ENCODE measurements at places on chromosomes 13 and 19.

GRCh38 chr13:51015973-51016372, 95.1 kb downstream of the C13orf42 start:
- no peak for DNase-seq

DNA sequence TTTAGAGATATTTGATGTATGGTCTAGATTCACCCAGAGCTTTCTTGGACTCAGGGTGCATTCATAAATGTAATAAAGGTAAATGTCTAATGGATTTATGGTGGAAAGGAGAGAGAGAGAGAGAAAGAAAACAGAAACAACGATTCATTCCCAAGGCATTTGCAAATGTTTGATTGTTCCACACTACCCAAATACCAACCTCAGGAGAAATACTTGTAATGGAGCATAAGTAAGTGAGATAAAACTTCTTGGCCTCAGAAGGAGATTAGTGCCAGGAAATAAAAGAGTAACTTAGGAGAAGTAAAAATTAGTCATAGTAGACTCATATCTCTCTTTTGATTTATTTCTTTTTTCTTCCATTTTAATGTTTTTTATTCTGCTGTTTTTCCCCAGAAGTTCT, 40.6 kb upstream of the DGKH start:
- DNase-seq, result peak; percentile 67

DNA sequence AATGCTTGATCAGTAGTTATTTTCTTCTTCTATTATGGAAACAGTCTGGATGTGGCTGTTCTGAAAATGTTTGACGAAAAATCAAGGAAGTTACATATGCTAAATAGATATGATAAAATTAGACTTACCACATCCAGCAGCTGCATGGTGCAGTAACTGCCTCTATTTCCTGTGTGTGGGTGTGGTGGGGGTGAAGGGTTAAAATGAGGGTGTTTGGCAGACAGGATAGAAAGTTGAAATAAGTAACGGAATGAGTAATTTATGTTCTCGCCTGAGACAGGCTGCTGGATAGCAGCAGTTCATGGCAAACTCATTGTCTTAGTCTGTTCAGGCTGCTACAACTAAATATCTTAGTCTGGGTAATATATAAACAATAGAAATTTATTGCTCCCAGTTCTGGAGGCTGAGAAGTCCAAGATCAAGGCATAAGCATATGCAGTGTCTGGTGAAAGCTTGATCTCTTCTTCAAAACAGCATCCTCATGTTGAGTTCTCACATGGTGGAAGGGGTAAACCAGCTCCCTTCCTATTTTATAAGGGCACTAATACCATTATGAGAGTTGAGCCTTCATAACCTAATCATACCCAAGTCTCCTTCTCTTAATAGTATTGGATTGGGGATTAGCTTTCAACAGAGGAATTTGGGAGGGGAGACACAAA, 1248.9 kb downstream of the SLITRK5 start:
- DNase-seq, result no peak

- no peak for DNase-seq
These were observed 10.5 kb downstream of the EGLN2 start for GRCh38 chr19:40809358-40810086.

- DNase-seq, result no peak
These were observed 1.4 kb upstream of the RASL11A start for GRCh38 chr13:27269114-27269665.

GRCh38 chr13:108610507-108610906, 18.9 kb upstream of the MYO16 start:
- DNase-seq, result no peak

DNA sequence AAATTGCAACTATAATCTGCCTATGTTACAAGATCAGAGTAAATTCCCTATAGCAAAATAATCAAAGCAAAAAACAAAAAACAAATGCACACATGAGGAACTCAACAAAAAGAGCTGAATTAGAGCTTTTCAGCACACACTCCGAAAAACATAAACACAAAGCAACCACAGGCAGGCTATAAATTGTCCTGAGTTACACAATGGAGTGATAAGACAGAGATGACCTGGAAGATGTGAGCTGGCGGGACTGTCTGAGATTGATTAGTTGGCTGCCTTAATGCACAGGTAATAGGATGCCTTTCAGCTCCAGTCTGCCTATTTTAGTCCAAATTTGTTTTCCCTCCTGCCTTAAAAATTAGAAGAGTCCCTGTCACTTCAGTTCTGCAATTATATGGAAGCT, 159.0 kb upstream of the FNDC3A start:
- no peak for DNase-seq

GRCh38 chr19:18980432-18981020, 39.5 kb upstream of the HOMER3 start:
- no peak for DNase-seq

DNA sequence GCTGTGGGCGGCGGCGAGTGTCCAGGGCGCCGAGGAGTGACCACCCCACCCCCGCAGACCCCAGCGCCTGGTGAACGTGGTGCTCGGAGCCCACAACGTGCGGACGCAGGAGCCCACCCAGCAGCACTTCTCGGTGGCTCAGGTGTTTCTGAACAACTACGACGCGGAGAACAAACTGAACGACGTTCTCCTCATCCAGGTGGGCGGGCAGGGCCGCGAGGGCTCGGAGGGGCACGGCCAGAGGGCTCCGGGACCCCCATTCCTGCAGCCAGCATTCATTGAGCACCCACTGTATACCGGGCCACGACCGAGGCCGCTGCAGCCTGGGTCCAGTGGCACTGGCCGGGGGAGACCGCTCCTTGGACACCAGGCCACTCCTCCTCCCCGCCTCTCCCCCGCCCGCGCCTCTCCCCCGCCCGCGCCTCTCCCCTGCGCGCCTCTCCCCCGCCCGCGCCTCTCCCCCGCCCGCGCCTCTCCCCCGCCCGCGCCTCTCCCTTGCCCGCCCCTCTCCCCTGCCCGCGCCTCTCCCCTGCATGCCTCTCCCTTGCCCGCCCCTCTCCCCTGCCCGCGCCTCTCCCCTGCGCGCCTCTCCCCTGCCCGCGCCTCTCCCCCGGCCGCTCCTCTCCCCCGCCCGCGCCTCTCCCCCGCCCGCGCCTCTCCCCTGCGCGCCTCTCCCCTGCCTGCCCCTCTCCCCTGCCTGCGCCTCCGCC, 3.2 kb downstream of the PRTN3 start:
- DNase-seq, result no peak

DNA sequence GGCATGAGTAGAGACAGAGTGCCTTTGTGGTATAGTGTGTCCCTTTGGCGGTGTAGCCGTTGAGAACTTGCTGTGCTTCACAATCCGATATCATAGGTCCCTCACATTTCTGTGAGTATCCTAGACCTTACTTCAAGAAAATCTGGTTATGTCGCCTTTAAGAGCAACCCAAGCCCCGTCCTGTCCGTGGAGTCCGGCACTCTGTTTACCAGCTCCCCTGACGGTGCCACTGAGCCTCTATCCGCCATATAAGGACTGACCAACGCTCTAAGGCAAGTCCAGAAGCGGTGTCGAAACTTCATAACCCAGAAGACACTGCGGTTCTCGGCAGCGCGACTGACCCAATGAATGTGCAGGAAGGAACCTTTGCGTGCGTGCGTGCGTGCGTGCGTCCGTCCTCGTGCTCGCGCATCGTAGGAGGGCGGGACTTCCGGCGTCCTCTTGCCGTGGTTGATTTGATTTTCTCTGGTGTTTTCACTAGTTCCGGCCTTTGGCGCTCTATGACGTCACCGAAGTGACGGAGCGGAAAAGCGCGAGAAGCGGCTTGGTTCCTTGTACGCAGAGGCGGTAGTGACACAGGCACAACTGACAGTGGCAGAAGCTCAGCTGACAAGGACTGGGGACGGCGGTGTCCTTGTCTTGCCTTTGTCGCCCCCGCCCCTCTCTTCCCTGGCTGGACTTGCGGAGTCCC, at the start of the genes TRAPPC2B and ZNF547:
TRAPPC2B (plus strand) TSS at position 555 of the 691 bp plus-strand sequence. CDS start 1,283 bp downstream, outside the sequence.
ZNF547 (plus strand) TSS at position 555 of the 691 bp plus-strand sequence. CDS start 5,005 bp downstream, outside the sequence.
- peak; percentile 100 for DNase-seq

DNA sequence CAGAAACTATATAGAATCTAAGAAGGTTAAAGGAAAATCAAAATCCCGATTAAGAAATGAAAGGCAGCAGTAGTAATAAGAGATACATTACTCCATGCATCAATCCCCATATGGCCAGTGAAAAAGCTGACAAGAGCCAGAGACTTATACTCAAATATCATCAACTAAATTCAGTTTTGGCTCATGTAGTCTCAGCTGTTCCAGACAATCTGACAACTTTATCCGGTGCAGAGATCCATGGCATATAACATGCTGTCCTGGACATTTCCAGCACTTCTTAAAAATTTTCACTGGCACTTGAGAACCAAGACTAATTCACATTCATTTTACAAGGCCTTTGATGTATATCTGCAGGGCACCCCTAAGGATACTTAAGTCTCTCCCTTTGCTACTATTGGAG, 255.7 kb upstream of the KLHL1 start:
- DNase-seq, result no peak

DNA sequence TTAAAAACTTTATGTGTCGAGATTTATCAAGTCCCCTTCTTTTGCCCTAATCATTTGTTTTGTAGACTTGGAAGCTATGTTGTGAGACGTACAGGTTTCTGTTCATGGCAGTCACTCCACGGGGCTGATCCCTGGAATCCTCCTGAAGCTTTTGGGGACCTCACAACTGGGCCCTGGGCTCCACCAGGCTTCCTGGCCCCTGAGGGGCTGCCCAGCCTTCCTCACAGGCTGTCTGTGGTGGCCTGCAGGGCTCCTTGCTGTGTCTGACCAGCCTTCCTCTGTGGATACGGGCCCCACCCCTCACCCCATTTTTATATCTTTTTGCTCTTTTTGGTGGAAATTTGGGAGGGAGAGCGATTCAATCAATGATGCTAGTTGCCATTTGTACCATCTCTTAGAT, 38.1 kb downstream of the CHST8 start:
- no peak for DNase-seq

- no peak for DNase-seq
These were observed 435.1 kb downstream of the FOXO1 start for GRCh38 chr13:40231311-40231710.

DNA sequence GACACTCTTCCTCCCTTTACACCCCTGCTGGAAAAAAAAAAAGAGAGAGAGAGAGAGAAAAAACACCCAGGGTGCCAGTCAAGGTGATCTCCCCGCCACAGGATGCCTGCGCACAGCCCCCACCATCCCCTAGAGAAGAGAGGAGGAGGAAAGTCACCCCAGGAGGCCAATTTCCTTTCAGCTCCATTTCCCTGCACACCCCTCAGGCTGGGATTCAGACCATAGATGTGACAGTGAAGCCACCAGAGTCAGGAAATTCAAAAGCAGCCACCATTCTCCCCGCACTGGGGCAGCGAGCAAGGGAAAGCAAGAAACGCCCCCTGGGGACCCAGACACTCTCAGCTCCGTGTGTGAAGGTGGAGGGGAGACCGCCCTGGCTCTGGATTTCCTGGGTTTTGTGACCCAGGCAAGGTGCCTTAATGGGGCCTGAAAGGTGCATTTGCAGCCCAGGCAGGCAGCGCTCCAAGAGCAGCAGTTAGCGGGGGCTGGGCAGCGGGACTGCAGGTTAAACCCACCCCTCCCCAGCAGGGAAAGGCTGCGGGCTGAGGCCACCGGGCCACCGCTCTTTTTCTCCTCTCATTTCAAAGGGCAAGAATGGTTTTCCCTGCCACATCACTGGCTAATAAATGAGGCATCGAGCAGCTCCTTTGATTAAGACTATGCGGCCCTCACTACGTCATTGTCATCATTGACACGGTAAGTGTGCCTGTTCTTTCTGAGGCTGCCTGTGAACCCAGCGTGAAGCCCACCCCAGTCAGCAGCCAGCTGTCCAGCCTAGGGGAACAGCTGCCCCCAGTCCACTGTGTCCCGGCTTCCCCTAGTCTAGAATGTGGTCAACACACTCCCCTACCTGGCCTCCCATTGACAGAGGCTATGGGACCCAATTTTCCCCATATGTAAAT, 83.8 kb upstream of the TM9SF2 start:
- no peak for DNase-seq

GRCh38 chr19:17183858-17184321, 31.3 kb upstream of the USE1 start:
- no peak for DNase-seq

DNA sequence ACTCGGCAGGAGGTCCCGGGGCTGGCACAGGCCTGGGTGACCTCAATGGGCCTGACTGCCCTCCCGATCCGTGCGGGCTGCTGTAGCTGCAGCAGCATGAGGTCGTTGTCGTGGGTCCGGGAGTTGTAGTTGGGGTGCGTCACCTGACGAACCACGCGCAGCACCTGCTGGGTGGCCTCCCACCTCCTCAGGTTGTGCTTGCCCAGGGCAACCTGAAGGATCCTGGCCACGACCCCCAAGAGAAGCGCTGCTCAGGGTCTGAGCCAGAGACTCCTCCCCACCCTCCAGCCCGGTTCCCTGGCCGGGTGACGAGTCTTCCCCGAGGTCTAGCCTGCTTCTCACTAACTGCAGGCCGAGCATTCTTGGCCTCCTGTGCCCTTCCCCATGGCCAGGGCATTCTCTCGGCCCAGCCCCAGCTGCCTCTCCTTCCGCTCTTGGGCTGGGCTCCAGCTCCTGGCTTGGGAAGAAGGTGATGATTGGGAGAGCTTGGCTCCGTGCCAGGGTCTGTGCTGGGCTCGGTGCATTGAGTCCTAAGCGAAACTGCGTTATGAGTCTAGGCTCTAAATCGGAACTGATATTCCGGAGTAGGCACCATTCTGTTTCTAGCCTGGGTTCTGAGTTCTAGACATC, 3.1 kb downstream of the KLK14 start:
- peak; percentile 66 for DNase-seq

GRCh38 chr19:23203841-23204344, 46.3 kb downstream of the ZNF724 start:
- no peak for DNase-seq

DNA sequence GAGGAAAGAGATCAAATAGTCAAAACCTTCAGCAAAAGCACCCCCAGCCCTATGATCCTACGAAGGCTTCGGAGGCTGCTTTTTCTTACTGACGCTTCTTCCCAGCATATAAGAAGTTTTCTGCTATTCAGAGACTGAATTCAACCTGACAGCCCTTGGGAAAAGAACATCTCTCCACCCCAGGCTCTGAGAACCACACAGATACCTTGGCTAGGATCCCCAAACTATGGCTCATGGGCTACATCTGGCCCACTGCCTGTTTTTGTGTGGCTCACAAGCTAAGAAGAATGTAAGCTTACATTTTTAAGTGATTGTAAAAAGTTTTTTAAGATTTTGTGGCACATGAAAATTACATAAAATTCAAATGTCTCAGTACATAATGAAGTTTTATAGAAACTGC, 3.0 kb downstream of the SLC15A1 start:
- DNase-seq, result peak; percentile 31

DNA sequence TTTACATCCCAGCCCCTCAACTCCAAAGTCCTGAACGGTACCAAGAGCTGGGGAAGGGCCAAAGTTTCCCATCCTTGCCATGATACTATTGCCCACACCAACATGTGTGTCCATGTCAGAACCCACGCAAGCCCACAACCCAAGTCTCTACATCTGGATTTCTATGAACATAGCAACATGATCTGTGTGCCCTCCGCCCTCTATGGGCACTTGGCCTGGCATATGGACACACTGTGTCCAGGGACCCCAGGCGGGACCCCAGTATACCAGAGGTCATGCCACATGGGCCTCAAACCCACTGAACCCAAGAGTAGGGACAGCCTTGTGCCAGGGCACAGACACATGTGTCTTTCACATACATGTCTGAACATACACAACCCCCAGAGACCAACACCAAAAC, 2.0 kb downstream of the LRFN1 start:
- no peak for DNase-seq
